Fibroblast of upper back skin (primary cell): ENCODE measurements at places on chromosomes 11 and 22.
A peak's percentile ranks its signal among the peaks of the same experiment; 100 is the strongest.

GRCh38 chr11:45906096-45906682, 882 bp downstream of the FREY1 start:
- no peak for DNase-seq

DNA sequence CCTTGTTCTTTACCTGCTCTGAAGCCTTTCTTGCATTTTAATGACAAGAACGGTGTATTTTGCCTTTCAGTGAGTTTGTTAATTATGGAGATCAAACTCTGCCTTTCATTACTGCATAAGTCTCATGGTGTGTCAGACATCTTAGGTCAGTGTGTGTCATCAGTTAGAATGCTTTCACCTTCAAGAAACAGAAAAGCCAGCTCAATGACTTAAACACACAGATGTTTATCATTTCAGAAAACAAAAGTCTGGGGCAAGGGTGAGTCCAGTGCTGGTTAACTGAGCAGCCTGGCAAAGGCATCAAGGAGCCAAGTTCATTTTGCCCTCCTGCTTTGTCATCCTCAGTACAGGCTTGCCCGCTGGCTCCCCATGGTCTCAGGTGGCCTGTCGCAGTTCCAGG, 54.5 kb downstream of the PACS1 start:
- DNase-seq = peak; percentile 27

DNA sequence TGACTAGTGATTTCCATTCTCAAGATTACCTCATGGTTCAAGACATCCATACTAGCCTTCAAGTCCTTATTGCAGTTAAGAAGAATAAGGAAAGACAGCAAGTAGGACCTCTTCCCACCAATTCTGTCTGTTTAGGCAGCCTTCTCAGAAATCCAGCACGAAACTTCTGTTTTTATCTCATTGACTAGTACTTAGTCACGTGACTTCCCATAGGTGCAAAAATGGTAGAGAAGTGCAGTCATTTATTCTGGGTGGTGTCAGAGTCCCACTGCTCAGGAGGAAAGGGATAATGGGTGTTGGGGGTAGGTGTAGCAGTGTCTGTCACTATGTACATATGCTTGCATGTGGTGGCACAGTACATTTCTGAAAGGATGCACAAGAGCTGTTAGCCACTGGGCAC, 57.7 kb upstream of the SORL1-AS1 start:
- DNase-seq = no peak

- DNase-seq = peak; percentile 36
Measured at GRCh38 chr11:70788248-70789022, 390.1 kb downstream of the CTTN start.

DNA sequence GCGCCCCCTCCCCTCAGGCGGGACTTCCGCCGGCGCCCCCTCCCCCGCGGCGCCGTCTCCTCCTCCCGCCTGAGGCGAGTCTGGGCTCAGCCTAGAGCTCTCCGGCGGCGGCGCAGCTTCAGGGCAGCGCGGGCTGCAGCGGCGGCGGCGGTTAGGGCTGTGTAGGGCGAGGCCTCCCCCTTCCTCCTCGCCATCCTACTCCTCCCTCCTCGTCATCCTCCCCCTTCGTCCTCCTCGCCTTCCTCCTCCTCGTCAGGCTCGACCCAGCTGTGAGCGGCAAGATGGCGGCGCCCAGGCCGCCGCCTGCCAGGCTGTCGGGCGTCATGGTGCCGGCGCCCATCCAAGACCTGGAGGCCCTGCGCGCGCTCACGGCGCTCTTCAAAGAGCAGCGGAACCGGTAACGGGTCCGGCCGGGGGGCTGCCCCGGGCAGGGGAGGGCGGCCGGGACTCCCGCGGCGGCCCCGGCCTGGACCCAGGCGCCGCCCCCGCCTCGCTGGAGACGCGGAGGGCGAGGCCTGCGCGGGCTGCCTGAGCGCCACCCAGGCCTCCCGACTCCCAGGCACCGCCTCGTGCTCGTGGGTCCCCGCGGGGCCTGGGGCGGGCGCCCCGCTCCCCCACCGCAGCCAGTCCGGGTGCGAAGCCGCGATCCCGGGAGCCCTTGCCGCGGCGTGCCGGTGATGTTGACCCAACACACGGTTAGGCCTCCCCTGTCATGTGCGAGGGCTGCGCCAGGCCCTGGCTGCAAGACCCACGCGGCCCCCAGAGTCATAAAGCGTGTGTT, at the start of gene ATXN10:
TSS of gene ATXN10 (plus strand) at position 52 of the 781 bp plus-strand sequence. CDS start at position 282, 230 bp downstream.
- peak; percentile 71 for DNase-seq

DNA sequence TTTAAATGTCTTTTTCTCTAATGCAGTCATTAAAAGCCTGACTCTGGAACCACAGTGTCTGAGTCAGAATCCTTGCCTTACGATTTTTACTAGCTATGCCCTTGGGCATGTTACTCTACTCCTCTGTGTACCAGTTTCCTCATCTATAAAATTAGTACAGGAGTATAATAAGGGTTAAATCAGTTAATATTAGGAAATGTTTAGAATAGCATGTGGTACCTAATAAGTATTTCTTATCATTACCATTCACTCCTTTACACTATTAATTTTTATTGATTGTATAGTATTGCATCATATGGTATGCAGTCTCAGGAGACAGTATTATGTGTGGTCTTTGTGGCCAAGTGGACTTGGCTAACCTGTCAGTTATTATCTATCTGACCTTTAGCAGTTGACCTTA, 68.2 kb downstream of the METTL15 start:
- peak; percentile 24 for DNase-seq

- DNase-seq = peak; percentile 42
Measured at GRCh38 chr11:114358716-114359115, 41.6 kb downstream of the C11orf71 start.

DNA sequence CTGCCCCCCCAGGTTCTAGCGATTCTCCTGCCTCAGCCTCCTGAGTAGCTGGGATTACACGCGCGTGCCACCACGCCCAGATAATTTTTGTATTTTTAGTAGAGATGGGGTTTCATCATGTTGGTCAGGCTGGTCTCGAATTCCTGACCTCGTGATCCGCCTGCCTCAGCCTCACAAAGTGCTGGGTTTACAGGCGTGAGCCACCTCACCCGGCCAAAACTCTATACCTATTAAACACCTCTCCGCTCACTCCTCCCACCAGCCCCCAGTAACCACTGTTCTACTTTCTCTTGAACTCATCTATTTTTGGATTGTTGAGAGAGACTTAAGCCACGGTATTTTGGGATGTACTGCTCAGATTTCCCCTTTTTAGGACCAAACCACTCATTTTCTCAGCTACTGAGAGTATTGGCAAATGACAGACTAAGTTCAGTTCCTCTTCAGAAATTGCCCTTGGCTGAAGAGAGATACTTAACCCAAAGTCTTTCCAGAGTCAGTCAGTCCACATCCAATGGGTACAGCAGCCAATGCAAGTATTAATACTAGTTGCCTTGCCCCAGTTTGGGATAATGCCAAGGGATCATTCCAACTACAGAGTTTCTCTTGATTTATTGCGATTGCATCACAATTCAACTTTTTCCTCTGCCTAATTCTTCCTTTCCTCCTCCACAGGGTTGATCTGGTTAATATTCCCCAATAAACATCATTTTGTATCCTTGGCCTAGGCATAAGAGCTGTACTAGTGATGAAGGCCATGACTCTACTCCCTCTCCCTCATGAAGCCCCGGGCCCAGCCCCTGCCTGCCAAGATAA, 36.8 kb upstream of the CSTF3 start:
- DNase-seq = peak; percentile 54

GRCh38 chr11:122271745-122272144, 155.7 kb upstream of the BLID start:
- DNase-seq = no peak

- no peak for DNase-seq
Measured at GRCh38 chr11:6300325-6300724, 20.0 kb downstream of the CAVIN3 start.

- no peak for DNase-seq
Measured at GRCh38 chr22:33415401-33415800, 357.2 kb upstream of the SYN3 start.

- DNase-seq = no peak
Measured at GRCh38 chr11:2903672-2904011, 18.1 kb upstream of the CDKN1C start.

DNA sequence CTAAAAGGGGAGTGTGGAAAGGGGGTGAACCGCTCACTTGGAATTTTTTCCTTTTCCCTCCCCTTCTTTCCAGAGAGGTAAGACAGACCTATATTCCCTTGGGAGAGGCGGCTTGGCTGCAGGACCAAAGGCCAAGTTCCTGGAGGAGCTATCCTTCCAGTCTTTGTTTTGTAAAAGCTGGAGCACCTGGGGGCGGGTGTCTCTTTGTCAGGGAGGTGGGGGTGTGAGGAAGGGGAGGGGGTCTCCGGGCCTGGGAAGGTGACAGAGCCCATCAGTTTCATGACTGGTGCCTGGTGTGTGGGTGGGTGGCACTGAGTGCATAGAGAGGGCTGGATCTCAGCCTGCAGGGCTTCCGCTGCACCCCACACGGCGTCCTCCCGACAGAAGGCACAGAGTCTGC, 18.5 kb downstream of the PTPN5 start:
- no peak for DNase-seq

DNA sequence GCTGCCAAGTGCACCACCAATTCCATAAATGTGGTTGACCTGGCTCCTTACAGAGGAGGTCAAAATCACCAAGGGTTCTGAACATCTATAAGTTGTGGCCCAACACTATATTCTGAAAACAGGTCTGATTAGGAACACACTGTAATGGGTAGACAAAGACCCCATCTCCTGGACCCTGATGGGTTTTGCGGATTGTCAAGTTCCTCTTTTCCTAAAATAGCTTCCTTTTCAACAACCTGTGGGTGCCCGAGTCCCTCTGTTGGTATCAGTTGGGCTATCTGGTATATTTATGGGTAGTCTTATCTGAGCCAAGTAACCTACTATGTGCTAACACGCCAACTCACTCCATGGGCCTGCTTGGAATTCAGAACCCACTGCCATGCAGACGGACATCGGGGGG, 9.9 kb upstream of the CACNG2 start:
- DNase-seq = no peak

GRCh38 chr22:48950151-48950915, 877.3 kb downstream of the BRD1 start:
- DNase-seq = no peak

DNA sequence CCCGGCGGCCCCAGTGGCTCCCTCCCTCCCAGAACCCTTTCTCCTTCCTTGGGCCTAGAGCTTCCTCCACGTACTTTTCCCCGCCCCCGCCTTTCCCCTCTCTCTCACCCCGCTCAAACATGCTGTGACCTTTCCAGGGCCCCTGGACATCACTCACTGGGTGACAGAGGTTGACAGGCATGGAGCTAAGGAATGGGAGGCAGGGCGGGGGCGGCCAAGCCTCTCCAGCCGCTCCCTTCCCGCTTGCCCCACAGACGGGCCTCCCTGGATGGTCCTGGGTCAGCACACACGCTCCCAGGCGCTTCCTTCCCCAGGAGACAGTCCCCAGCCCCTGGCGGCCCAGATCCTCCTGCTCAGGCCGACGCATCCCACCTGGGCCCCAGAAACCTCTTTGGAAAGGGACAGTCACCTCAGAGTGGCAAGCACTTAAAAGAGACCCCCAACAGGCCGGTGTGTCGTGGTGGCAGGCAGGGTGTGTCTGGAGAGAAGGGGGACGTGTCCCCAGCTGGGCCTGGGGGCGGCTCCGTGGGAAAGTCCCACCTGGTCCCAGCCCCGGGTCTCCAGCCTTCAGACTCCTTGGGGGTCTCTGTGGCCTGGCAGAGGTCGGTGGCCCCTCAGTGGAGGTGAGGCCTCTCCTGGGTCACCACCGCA, 8.8 kb downstream of the H19 start:
- no peak for DNase-seq

GRCh38 chr22:27993201-27993635, 74.2 kb upstream of the PITPNB start:
- no peak for DNase-seq

- no peak for DNase-seq
Measured at GRCh38 chr22:25134028-25134427, 65.6 kb upstream of the CRYBB3 start.

DNA sequence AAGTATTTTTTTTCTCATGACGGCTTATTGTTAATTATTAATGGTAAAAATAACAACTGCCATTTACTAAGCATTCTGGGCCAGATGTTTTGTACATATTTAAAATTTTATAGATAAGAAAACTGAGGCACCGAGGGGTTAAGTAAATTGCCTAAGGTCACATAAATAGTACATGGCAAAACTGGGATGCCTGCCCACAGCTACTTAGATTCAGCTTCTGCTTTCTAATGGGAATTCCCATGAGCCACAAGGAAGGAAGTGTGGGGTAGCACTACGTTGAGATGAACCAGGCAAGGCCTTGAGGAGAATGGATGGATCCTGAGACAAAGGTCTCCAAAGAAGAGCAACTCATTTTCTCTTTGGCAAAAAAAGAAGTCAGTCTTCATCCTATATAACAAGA, 11.9 kb upstream of the PHF21A start:
- DNase-seq = no peak

DNA sequence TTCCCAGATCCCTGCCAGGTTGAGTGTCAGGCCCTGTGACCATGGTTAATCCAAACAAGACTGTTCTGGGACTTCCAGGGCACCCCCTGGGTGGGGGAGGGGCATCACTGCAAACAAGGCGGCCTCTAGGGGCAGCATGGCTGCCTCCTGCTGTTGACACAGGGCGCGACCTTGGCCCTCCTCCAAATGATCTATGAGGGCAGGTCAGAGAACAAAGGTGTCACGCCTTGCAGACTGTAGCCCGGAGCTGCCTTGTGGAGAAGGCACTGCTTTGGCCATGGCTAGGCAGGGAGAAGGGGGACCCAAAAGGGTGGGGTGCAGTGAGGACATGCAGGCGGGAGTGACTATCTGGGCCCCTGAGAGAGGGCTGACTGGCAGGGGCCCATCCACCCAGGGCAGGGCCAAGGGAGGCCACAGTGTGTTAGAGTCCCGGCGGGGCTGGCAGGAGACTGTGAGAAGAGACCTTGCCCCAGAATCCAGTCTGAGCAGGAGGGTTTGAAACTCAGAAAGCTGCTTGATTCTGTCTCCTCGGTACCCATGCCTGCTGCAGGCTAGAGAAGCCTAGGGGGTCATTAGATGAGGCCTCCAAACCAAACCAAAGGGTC, 35.6 kb downstream of the KCNC1 start:
- DNase-seq = no peak

- DNase-seq = no peak
Measured at GRCh38 chr11:21056644-21057043, 387.3 kb downstream of the NELL1 start.

DNA sequence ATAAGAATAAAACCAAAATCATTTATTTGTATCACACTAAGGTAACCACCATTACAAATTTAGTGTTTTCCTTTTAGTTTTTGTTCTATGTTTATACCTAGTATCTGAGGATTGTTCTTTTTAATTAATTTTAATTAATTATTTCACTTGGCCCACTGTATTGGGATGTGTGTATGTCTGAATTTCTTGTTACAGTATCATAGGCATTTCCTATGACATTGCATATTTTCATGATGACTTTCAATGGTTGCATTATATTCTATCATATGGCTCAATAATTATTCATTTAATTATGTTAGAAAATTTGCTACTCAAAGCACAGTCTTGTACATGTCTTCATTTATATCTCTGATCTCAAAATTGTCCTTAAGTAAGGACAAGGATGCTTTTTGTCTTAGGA, 41.0 kb downstream of the C11orf71 start:
- DNase-seq = peak; percentile 59
